ENCODE measurements at places on chromosomes 12 and 14.

- DNase-seq, result no peak
Measured at GRCh38 chr12:130925666-130926015, 28.1 kb upstream of the ADGRD1 start.

- no peak for DNase-seq
Measured at GRCh38 chr12:109944561-109945359, 44.7 kb downstream of the TCHP start.

- DNase-seq, result no peak
Measured at GRCh38 chr14:91383439-91383838, 34.2 kb downstream of the CCDC88C start.

- DNase-seq, result no peak
Measured at GRCh38 chr12:94326727-94327126, 132.9 kb downstream of the CEP83 start.

- no peak for DNase-seq
Measured at GRCh38 chr14:63200767-63201166, 3.5 kb upstream of the RHOJ start.

DNA sequence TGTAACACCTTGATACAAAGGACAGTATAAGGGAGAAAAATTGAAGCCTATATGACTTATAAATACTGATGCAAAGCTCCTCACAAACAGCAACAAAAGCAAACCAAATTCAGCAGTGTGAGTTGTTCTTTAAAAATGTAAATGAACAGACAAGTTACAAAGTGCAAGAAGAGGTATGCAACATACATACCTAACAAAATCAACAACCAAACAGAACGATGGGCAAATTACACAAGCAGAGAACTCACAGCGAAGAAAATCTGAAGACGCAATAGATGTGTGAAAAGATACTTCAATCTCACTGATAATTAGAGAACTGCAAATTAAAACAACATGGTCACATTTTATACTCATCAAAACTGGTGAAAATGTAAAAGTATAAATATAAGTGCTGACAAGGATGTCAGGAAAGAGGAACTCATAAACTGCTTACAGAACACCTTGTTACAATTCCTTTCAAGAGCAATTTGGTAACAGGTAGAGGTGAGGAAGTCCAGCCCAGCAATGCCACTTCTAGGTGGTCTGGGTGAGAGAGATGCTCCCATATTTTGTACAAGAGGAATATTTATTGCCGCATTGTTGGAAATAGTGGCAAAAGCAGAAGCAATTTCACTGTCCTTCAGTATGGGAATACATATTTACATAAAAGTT, 47.3 kb downstream of the CORO1C start:
- no peak for DNase-seq

GRCh38 chr12:64625243-64626077, 15.2 kb downstream of the RASSF3 start:
- no peak for DNase-seq

- DNase-seq, result no peak
Measured at GRCh38 chr12:120842595-120842994, 61.6 kb downstream of the SPPL3 start.

DNA sequence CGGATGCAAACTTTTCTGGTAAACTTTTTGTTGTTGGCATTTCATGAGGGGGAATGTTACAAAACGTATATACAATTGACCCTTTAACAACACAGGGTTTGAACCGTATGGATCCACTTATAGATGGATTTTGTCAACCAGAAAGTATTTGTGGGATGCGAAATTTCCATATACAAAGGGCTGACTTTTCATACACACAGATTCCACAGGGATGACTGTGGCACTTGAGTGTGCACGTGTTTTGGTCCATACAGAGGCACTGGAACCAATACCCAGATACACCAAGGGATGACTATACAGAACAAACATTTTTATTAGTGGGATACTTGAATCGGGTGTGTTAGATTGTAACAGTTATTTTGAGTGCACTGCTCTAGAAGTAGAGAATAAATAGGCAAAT, 29.8 kb upstream of the CCT2 start:
- no peak for DNase-seq

- DNase-seq, result no peak
Measured at GRCh38 chr14:65160091-65160490, 57.8 kb upstream of the MAX start.

GRCh38 chr12:109695961-109696461, 17.6 kb upstream of the FAM222A start:
- DNase-seq, result no peak

DNA sequence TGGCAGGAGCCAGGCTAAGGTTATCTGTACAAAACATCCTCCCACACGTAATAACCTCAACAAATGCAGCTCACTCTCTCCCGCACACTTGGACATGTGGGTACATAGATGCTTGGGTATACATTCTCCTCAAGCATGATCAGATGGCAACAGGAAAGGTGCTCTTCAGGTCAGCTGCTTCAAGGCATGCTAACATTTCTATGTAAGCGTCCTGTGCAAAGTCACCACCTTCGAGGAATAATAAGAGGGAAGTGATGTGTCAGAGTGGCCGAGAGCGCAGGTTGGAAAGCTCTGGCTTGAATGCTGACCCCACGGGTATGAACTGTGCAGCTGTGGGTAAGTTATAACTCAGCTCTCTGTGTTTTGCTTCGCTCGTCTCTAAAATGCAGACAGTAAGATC, 24.2 kb upstream of the SLC6A12 start:
- no peak for DNase-seq

DNA sequence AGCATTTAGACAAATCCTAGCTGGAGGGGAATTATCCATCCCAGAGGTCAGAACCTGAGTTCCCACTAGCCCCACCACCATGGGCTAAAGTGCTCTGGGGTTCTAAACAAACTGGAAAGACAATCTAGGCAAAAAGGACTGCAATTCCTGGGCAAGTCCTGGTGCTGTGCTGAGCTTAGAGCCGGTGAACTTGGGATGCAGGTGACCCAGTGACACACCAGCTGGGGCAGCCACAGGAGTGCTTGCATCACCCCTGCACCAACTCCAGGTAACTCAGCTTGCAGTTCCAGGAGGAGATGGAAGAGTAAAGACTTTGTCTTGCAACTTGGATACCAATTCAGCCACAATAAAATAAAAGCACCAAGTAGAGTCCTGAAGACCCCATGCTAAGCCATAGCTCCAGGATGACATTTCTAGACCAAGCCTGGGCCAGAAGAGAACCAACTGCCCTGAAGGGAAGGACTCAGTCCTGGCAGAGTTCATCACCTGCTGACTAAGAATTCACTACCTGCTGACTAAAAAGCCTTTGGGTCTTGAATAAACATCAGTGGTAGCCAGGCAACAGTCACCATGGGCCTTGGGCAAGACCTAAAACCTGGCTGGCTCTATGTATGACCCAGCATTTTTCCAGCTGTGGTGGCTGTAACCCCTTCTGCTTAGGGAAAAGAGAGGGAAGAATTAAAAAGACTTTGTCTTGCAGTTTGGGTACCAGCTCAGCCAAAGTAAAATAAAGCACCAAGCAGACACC, 223.4 kb upstream of the DIO2 start:
- DNase-seq, result no peak

DNA sequence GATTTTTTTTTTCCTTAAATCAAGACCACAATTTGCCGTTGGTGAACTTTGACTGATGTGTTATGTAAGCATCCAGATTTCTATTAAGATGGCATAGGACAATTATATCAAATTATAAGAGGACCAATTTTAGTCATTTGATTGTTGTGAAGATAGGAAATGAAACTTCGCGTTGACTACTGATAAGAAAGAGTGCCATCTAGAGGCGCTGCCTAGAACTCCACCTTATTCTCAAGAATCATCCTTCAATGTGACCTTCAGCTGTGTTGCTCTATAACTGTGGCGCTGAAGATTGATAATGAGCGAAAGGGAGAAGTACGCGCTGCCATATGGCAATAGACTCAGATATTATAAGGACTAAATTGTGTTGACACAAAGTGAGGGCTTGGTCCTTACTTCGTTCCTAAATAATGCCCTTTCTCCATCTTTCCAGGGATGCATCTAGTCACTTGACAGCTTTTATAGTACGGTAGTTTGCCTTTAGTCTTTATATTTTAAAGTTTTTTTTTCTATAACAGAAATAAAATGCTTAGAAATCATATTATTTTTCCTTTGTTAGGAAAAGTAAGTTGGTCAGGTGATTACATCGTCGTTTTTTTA, 350.8 kb upstream of the STXBP6 start:
- DNase-seq, result peak; percentile 8

GRCh38 chr14:59679872-59680271, 103.3 kb upstream of the CCDC175 start:
- DNase-seq, result no peak

GRCh38 chr12:128729628-128730121, 94.1 kb downstream of the SLC15A4 start:
- no peak for DNase-seq

GRCh38 chr14:90783344-90783743, 32.9 kb downstream of the TTC7B start:
- no peak for DNase-seq

- DNase-seq, result no peak
Measured at GRCh38 chr12:110737532-110737931, 5.2 kb downstream of the PPP1CC start.

- DNase-seq, result no peak
Measured at GRCh38 chr14:100866666-100867630, 36.6 kb downstream of the RTL1 start.

DNA sequence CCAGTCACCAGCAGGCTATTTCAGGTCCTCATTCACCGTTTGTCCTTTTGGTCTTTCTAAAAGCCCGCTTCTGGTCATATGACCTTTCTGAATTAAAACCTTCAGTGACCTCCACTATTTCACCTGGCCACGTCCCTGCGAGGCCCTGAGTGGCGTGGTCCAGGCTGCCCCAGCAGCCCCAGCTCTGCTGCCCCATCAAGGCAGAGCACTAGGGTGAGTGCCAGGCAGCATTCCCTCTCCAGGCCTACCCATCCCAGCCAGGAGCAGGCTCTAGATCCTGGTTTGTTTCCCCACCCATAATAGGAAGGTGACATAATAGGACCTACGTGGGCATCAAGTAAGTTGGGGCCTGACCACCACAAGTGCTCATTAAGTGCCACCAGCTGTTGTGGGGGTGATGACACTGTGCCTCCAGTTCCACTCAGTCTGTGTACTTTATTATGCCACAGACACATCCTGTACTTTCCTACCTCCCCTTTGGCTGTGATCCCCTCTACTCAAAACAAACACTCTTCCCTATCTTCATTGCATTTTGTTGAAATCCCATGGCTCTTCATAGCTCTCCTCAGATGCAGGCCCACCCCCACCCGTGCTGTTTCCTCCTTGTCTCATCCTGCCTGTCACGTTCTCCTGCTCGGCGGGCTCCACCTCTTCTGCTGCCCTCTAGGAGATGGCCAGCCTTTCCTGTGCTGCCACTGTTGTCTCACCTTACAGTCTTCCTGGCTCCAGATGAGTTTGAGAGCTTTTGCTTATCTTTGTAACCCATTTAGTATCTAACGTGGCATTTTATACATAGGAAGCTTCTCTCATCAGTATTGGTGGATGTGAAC, 21.4 kb downstream of the CKB start:
- no peak for DNase-seq

- peak; percentile 10 for DNase-seq
Measured at GRCh38 chr12:110245369-110245772, 35.7 kb upstream of the ATP2A2 start.

DNA sequence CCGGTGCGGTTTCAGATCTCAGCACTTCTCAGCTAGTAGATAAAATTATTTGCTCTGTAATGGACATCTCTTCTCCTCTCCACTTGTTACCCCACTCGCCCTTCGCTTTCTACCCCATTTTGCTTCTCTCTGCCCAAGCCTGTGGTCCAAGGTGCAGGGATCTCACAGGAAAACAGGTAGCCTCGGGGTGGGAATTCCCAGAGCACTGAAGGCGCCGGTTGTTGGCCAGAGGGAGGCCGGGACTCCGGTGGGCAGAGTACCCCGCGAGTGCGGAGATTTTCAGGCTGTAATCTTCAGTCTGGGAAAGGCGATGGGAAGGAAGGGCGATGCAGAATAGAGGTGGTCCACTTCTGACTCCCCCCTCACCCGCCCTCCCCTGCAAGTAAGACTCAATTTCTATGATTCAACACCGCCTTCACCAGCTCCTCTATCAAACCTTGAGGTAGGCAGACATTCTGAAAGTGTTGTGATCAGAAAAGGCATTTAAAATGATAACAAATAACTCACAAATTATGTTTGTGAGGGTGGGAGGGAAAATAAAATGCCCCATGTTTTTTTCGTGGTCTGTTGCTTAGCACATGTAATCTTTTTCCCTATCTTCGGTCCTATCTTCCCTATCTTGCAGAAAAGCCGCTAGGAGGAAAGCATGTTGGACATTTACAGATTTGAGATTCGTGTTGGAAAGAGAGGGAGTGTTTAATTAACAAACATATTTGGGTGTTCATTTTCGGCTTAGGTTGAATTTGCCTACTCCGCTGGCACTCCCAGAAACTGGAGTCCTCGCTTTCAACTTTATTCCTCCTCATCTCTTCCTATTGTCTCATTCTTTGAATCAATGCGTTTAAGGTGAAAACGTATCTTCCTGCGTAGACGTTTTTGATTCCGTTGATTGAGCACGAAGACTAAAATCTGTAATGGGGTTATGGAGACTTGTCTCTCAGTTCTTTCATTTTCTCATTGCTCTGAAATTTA, 8.5 kb downstream of the FOXG1 start:
- DNase-seq, result no peak

GRCh38 chr14:59454139-59454538, 11.0 kb downstream of the GPR135 start:
- no peak for DNase-seq

- no peak for DNase-seq
Measured at GRCh38 chr12:39935275-39935674, 170.6 kb downstream of the SLC2A13 start.

GRCh38 chr14:83923842-83924241, 1606.1 kb upstream of the FLRT2 start:
- DNase-seq, result no peak

- DNase-seq, result no peak
Measured at GRCh38 chr12:42643881-42644579, 54.5 kb upstream of the PRICKLE1 start.

DNA sequence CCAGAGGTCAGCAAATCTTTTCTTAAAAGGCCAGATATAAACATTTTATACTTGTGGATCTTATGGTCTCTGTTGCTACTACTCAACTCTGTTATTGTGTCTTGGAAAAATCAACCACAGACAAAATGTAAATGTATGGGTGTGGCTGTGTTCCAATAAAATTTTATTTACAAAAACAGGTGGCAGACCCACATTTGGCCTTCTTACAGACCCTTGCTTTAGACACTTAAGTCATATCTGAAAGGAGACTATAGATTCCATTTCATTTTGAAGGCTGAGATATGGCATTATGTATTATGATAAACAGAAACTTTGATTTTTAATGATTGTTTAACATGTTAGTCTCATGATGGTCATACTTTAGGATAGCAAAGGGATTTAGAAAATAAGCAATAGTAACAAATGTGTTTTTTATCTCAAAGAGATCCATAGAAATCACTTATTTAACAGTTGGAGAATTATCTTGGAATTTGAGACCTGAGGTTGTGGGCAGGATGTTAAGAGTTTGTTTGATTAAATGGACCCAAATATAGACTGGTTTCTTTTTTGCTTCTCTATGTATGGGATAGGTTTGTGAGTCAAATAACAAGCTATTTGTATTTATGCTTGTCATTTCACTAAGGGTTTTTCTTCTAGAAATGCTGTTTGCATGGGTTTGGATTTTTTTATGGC, 51.2 kb downstream of the PPFIBP1 start:
- no peak for DNase-seq

- no peak for DNase-seq
Measured at GRCh38 chr14:105440992-105441391, 21.4 kb downstream of the MTA1 start.
